ENCODE measurements at places on chromosomes 5 and 9. TPM values are rescaled to one million over a fixed set of nuclear protein-coding genes. Genes with fewer than 3 reads are reported as not detected.

Gene AQP7
- 323 TPM for total RNA-seq

Gene PCDHGB4
- total RNA-seq, result 3.2 TPM

Gene FAM193B
- total RNA-seq, result 63.1 TPM

Gene IL13
- not detected for total RNA-seq

Gene SLC26A2
- total RNA-seq, result 13.1 TPM

Gene SLC36A2
- total RNA-seq, result not detected

Gene F12
- total RNA-seq, result not detected

Gene HMGCR
- total RNA-seq, result 23.0 TPM

Gene DND1
- total RNA-seq, result 1.00 TPM

All from mesenteric fat pad (tissue), 1 donor.